ENCODE measurements at places on chromosomes 7 and 10.

- no peak for DNase-seq
These were observed 59.3 kb downstream of the CREB3L2 start for GRCh38 chr7:137942484-137943115.

- no peak for DNase-seq
These were observed 128.9 kb downstream of the RGS10 start for GRCh38 chr10:119413471-119414080.

DNA sequence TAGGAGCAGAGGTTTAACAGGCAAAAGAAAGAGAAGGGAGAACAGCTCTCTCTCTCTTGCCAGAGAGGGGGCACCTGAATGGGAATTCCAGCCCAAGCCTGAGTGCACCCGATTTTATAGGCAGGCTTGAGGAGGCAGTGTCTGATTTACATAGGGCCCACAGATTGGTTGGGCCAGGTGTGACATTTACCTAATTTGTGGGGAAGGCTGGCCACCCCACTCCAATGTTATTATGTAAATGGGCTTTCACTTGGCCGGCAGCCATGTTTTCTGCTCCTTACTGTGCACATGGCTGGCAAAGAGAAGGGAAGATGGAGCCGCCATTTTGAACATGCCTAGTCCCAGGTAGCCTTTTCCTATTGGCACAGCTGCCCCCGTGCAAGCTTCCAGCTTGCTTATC lies 735.5 kb upstream of the AUTS2 start:
- peak; percentile 3 for DNase-seq

GRCh38 chr10:130243015-130243414 lies 106.8 kb downstream of the GLRX3 start:
- DNase-seq, result no peak

DNA sequence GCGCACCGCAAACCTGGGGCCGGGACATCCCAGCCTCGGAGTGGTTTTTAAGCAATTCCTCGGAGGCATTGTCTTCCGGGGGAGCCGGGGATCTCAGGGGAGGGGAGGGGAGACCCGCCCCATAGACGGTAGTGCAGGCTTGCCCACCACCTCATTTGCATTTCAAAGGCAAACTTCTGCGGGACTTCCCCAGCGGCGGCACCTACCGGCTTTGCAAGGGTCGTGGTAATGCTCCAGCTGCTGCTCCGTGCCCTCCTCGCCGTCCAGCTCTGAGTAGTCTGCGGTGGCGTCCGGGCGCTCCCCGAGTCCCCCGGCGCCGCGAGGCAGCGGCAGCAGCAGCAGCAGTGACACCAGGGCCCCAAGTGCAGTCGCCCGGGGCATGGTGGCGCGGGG lies 425 bp downstream of the TLL2 start:
- no peak for DNase-seq
